ENCODE measurements at places on chromosomes 2 and 18.

DNA sequence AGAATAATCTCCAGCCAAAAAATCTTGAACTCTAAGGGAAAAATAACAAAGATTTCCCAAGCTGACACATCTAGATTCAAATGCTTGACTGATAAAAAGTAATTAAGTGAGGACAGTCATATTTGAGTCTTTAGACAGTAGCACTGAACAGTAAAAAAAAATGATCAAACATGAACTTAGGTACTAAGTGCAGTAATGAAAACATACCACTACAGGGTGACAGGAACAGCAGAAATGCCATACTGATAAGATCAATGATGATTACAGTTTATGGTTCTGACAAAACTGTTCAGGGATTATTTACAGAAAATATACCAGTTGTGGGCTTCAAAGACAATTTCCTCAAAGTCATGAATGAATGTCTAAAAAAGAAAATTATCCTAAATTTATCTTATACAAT is 80.3 kb downstream of the OSBPL1A start:
- no peak for DNase-seq

GRCh38 chr2:120798567-120799247 is 63.0 kb downstream of the GLI2 start:
- DNase-seq = no peak

- DNase-seq = no peak
Measured at GRCh38 chr2:61456070-61456745, 14.7 kb downstream of the USP34 start.

DNA sequence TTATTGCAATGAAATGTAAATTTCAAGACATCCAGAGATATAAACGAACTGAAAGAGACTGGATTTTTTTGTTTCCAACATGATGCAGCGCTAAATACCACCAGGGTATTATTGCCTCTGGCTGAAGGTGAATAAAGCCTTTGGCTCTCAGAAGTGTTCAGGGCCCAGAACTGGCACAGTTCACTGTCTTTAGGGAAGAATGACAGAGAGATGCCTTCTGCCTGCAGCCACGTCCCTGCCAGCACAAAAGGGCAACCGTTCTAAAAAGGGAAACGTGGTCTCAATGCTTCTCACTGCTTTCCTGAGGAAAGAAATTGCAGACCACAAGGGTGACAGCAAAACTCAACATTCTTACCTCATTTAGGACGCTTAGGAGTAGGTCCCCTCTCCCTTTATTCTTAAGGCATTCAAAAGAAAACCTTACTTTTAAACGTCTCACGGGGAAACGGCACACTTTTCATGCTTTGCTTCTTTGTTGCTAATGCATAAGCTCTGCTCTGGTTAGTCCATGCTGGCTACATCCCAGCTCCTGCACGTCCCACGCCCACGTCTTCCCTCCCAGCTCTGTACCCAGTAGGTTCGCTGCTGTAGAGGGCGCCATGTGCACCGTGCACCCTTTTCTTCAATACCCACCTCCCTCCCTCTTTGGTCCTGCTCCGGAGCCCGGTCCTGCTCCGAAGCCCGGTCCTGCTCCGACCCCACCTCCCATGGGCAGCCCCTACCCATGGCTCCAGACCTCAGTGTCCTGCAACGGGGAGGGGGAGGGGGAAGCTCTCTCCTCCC is 171.0 kb downstream of the HRH4 start:
- no peak for DNase-seq

- DNase-seq = no peak
Measured at GRCh38 chr2:62334009-62334408, 138.1 kb downstream of the B3GNT2 start.

DNA sequence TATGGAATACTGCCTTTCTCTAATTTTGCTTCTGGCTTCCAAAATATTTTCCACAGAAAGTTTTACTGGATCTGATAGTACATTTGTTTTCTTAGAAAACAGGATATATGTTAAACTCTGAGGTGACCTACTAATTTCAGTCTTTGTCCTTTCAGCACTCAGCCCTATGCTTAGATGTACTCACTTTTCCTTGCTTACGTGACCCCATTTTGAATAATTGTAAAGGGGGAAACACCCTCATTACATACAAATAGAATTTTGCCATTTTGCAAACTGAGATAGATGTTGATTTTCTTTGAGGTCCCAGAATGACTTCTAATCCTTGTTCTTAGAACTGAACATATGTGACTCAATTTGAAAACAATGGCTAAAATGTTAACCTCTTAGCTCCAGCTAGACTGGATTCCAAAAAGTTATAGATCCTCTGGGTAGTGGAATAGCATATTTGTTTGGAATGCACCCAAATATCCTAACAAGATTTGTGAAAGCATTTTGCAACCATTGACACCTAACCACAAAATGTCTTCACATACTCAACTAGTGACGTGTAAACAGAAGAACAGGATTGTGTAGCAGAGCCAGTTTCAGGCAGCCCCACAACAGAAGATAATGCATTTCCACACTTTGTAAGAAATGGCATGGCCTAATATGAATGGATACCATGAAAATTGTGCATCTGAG is 44.8 kb upstream of the EHBP1 start:
- DNase-seq = no peak

DNA sequence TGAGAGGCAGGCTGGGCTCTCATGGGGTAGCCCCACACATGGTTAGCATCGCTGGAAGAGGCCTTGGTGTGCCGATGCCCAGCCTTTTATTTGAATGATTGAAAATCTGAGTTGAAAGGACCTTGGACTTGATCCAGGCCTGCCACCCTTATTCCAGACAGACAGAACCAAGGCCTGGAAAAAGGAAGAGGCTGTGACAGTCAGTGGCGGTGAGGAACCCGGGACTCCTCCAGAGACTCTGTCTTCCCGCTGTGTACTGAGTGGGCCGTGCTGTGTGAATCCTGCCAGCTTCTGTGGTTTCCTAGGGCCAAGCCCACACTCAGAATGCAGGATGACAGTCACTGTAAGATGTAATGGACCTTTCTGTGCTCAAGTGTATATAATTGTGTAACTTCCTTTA is 218.5 kb downstream of the LDLRAD4 start:
- no peak for DNase-seq

DNA sequence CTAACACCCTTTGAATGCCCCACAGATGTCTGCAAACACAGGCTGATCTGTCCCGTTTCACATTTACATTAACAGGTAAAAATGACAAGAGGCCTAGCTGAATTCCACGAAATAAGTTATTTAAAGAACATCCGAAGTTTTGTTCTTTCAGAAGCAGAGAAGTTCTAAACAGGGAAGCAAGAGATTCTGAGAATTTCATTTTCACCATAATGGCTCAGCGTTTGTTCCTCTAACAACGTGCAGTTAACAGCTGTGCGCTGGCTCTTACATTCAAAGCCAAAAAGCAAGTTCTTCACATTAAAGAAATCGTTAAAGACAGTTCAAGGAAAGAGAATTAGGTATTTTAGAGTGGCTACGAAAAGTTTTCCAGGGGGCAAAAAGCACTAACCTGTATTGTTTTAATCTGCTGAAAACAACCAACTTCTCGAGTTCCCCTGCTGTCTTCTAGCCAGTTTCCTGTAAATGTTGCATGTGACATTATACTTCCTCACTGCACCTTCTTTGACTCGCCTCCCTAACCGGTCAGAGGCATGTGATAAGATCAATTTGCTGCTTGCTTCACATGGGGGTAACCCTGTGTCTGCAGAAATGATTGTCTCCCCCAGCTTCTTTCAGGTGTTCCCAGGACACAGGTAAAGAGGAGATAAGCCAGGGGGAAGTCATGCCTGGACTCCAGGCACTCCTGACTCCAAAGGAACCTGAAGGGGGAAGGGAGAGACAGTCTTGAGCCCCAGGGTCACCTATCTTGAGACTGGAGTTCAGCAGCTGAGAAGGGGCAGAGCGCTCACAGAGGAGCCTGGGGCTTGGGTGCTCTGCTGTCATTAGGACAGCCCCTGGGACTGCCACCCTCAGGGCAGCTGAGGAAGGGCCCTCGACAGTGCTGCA is 36.8 kb upstream of the WIPF1 start:
- DNase-seq = no peak

DNA sequence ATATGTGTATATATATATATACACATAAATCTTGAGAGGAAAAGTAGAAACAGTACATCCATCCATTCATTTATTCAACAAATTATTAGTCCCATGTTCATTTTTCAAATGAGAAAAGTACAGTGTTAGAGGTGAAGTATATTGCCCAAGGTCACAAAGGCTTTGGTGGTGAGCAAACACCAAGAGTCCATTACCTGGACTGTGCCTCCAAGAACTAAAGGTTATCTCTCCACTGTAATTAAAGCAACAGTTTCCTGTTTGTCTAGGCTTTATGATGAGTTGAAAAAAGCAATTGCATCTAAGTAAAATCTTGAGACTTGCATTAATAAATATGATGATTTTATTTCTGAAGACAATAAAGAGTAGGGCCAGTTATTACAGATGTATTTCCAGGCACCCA is 44.7 kb upstream of the EPB41L3 start:
- no peak for DNase-seq

- DNase-seq = no peak
Measured at GRCh38 chr2:136286423-136286822, 168.5 kb upstream of the CXCR4 start.

DNA sequence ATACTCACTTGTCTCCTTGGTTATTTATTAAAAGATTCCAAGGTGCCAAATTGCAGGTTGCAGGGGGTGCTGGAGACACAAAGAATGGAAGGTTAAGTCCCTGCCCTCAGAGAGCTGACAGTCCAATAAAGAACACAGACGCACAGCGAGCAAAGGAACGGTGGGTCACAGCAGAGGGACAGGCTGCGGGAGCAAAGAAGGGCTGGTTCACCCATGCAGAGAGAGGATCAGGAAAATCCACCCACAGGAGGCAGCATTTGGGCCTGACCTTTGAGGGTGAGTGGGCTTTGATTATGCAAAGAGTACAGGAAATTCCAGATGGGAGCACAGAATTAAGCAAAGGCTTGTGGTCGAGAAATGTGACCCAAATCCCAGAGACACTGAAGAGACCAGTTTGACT is 45.0 kb downstream of the ZBTB7C start:
- DNase-seq = no peak

DNA sequence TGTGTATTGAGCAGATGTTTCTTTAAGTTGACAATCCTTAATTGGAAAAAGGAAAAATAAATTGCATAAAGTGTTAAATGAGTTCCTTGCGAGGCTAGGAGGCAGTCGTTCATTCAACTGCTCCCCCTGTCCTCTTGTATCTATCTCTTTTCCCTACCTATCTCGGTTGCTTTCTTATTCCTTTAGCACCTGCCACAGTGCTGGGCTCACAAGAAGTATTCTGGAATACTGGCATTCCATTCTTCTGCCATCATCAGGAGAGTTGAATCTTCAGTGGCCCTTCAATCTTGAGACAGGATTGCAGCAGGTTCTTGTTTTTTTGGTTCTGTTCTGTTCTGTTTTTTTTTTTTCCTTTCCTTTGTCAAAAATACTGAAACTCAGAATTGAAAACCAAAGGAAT is 143.1 kb upstream of the AQP4 start:
- DNase-seq = no peak

GRCh38 chr2:217489145-217489960 is 513.4 kb downstream of the TNS1 start:
- no peak for DNase-seq

DNA sequence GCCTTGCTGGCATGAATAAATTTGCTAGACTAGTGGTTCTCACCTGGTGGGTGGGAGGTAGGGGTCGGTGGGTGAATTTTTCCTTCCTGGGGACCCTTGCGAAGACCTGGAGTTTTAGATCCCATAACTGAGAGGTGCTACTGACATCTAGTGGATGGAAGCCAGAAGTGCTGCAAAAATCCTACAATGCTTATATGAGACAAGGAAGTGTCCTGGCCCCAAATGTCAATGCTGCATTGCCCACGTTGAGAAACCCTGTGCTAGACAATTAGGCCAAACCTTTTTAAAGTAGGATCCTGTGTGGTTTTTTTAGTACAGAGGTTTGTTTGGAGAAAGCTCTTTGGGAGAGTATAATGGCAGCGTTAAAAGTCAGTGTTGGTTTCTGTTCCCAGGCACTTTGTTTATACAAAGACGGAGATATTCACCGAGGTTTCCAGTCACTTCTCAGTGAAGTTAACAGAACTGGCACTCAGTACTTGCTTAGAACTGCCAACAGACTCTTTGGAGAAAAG is 9.6 kb downstream of the SERPINB8 start:
- no peak for DNase-seq

DNA sequence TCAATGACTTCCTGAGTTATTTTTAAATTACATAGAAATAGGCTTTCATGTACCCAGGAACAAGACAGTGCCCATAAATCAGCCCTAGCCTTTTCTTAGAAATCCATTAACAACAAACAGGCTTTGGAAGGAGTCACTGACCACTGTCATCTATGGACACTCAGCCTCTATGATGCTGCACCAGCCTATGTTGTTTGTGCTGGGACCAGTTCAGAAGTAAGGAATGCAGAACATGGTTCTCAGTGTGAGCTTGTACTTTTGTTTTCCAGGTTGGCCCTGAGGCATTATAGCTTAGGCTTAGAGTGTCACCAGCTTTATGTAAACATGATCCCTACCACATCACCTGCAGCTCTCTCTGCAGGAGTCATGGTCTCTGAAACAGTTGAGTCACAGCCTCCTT is 335.7 kb upstream of the CDH7 start:
- DNase-seq = no peak

DNA sequence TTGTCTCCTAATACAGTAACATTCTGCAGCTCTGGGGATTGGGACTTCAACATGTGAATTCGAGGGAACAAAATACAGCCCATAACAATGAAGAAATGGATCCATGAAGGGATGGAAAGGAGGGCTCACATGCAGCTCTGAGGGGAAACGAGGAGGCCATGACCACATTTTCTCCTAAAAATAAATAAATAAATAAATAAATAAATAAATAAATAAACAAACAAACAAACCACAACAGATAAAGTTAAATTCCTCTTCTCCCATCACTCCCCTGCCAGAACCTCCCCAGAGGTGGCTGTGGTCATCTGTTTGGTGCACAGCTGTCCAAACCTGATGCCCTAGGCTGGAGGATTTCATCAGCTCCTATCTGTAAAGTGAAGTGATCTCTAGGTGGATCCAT is 42.7 kb downstream of the MAL start:
- DNase-seq = no peak
